Small intestine (tissue), 16 donors: ENCODE measurements at places on chromosomes 13 and 19.
A peak's percentile ranks its signal among the peaks of the same experiment; 100 is the strongest.

- no peak for DNase-seq
These were observed 917 bp downstream of the SPC24 start for GRCh38 chr19:11154683-11155047.

GRCh38 chr13:40452038-40452666, 214.3 kb downstream of the FOXO1 start:
- no peak for DNase-seq

- no peak for DNase-seq
These were observed 4.5 kb upstream of the SHISA7 start for GRCh38 chr19:55447421-55448174.

- DNase-seq, result no peak
These were observed 75.5 kb upstream of the ADGRE5 start for GRCh38 chr19:14305706-14306105.

DNA sequence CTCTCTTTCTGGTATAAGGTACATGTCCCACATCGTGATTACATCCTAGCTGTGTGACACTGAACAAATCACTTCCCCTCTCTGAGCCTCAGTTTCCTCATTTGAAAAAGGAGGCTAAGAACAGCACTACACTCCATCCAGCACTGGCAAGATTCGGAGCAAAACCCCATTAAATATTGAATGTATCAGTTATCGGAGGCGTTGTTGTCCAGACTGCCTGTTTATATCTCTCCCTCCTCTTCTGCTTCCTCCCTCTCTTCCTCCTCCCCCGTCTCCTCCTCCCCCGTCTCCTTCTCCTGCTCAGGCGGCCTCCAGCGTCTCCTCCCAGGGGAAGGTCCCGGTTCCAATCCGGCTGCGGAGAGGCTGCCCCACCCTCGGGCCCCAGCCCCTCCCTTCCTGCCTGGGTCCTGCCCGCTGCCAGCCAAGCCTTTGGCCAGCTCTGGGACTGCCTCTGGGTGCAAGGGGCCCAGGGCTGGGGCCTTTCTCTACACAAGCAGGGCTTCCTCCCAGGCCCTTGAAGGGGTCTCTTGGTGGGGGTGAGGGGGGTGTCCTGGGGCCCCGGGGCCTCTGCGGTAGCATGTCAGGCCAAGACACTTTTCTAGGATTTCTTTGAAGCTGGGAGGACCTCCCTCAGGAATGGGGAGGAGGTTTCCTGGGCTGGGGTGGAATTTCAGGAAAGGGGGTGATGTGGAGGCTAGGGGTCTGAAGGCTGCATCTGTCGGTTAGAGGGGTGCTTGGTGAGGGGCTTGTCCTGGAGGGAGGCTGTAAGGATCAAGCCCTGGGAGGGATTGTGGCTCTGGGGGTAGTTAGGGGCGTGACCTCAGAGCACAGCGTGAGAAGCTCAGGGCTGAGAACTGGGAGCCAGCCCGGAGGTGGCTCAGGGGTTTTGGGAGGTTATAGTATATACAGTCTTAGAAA, 1.9 kb downstream of the RRAS start:
- peak; percentile 93 for DNase-seq
